ENCODE measurements at places on chromosomes 5 and 9. TPM values are rescaled to one million over a fixed set of nuclear protein-coding genes. Genes with fewer than 3 reads are reported as not detected.

The GLDC gene
- total RNA-seq = 13.5 TPM

The NIM1K gene
- total RNA-seq = 8.2 TPM

DNA sequence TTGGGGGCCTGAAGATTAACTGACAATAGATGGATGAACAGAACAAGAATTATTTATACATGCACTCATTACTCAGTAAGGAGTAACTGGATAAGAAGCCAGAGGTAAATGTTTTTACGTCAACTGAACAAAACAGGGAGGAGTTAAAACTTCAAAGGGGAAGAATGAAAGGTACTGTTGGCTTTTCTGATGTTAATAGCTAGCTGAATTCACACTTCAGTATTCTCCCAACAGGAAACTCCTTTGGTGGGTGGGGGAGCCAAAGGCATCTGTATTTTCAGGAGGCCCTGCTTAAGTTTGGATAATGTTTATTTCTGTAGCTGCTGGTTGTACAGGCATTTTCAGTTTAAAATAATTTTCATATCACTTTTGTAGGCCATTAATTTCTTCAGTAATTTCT lies 23.2 kb upstream of the RFK start:
- no peak for DNase-seq

GRCh38 chr5:79811081-79811480 lies 121.4 kb downstream of the CMYA5 start:
- DNase-seq = no peak

DNA sequence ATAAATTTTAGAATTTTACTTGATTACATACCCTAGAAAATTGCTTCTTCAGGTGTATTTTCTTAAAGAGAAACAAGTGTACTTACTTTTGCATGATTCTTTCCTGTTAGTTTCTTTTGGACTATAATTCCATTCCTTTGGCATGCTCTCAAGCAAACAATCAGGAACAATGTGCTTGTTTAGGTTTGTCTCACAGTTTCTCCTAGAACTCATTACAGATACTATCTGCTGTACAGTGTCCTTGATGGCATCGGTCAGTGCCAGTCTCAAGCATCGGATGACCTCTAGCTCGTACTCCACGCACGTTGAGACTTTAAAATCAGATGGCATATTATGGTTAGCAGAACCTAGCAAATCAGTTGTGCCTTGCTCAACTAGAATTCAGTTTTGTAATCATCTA lies 214.9 kb downstream of the KIAA0825 start:
- no peak for DNase-seq

Measured in frontal cortex (tissue), 4 donors.